WTC11 (cell line): ENCODE measurements at places on chromosomes 11 and 22.
A peak's percentile ranks its signal among the peaks of the same experiment; 100 is the strongest.

DNA sequence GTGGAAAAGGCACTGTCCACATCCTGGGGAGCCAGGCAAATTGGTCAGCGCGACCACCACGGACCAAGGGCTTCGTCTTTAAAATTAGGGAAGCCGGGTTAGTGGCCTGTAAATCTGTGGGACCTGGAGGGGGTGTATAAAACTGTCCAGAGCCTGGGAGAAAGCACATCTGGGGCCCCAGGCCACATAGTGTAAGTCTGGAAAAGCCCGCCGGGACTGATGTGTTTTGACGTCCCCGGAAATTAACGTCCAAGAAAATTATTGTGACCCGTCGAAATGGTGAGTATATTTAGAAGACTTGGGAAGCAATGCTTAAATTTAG is 4.2 kb upstream of the IGF2 start:
- peaks cover 12% of the 10 kb centered on the region; the same call in 1 of the 2 replicates for H3K4me1 ChIP-seq
- DNase-seq: no peak
- no peak overlapping the region for H3K27ac ChIP-seq
- H3K27me3 ChIP-seq: peaks cover 90% of the 10 kb centered on the region
- H3K4me3 ChIP-seq: peak overlapping the region; percentile 48

DNA sequence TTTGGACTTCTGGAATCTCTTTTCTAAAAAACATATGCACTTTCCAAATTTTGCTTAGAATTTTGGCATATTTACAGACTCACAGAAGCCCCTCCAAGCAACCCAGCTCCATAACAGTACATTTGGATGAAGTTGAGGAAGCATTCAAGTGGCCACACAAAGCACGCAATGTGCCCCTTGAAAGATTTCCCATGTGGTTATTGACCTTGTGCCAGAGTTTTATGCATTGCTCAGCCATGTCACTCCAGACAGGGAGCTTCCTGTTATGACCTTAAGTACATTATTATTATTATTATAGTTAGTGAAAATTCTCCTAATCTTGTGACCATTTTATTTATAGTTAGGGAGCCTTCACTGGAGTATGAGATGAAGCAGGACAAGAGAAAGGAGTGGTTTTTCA is 35.0 kb upstream of the BDNF start:
- H3K4me1 ChIP-seq: peaks cover 18% of the 10 kb centered on the region
- H3K27me3 ChIP-seq: peaks cover 32% of the 10 kb centered on the region
- H3K4me3 ChIP-seq: no peak overlapping the region
- no peak overlapping the region for H3K27ac ChIP-seq
- DNase-seq: no peak

DNA sequence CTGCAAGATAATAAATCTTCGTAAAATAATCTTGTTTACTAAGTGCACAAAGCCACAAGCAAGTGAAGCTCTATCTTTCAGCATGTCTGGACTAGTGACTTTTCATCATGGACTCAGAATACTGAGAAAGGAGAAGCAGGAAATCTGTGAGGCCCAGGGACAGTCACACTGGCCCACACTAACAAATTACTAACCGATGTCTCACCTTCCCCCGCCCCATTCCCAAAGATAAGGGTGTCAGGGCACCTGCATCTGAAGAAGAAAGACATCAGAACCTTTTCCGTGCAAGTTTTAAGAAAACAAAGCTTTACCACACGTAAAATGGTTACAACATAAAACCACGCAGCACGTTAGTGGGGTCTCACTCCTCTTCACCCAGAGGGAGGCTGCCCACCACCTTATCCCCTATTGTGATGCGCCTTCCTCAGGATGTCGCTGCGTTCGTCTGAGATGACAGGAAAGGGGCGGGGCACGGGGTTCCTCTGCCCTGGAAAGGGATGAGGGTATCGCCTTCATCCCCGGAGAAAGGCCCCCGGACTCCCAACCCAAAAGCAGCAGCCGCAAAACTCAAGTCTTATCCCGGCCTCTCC is 616 bp downstream of the BTBD10 start:
- DNase-seq: peak; percentile 78
- no peaks in the 10 kb centered on the region for H3K36me3 ChIP-seq
- peaks cover 24% of the 10 kb centered on the region for H3K4me1 ChIP-seq
- peak overlapping the region; percentile 99 for H3K4me3 ChIP-seq

- DNase-seq: no peak
- H3K4me3 ChIP-seq: no peak overlapping the region
- no peaks in the 10 kb centered on the region for H3K4me1 ChIP-seq
- H3K36me3 ChIP-seq: peaks cover 6% of the 10 kb centered on the region; the same call in 1 of the 2 replicates
These were observed 21.3 kb upstream of the NUP50 start for GRCh38 chr22:45142376-45142775.

DNA sequence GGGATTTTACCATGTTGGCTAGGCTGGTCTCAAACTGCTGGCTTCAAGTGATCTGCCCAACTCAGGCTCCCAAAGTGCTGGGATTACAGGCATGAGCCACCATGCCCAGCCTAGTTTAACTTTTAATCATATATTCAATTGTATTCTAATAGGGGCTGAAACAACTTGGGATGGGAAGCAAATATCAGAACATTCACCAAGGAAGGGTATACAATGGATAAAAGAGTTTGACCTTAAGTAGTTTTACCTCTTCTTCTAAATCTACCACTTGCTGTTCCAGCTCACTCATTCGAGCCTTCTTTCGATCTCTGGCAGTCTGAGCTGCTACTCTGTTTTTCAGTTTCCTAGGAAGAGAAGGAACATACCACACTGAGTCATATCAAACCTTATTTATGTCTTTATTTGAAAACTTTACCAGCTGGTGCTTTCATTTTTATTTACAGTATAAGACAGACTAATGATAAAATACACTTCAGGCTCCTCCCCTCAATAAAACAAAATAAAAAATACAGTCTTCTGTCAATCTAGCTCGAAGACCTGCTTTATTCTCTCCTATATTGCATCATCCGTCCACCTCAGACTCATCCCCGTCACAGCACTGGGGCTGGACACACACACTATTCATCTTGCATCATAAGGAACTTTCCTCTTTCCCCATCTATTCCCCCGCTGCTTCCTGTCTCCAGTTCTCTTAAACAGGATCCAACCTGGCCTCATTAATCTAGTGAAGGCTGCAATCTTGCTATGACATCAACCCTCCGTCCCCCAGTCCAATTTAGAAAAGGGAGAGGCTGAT is 1.4 kb downstream of the XBP1 start:
- no peaks in the 10 kb centered on the region for H3K27me3 ChIP-seq
- H3K4me1 ChIP-seq: peaks cover 29% of the 10 kb centered on the region
- peak overlapping the region; percentile 95 for H3K27ac ChIP-seq
- H3K4me3 ChIP-seq: peak overlapping the region; percentile 80

- peak overlapping the region; percentile 20 for H3K27ac ChIP-seq
- no peak overlapping the region for H3K4me3 ChIP-seq
- peaks cover 10% of the 10 kb centered on the region for H3K36me3 ChIP-seq
- peaks cover 6% of the 10 kb centered on the region for H3K4me1 ChIP-seq
- DNase-seq: no peak
These were observed 18.9 kb downstream of the UQCR10 start for GRCh38 chr22:29786031-29786430.

DNA sequence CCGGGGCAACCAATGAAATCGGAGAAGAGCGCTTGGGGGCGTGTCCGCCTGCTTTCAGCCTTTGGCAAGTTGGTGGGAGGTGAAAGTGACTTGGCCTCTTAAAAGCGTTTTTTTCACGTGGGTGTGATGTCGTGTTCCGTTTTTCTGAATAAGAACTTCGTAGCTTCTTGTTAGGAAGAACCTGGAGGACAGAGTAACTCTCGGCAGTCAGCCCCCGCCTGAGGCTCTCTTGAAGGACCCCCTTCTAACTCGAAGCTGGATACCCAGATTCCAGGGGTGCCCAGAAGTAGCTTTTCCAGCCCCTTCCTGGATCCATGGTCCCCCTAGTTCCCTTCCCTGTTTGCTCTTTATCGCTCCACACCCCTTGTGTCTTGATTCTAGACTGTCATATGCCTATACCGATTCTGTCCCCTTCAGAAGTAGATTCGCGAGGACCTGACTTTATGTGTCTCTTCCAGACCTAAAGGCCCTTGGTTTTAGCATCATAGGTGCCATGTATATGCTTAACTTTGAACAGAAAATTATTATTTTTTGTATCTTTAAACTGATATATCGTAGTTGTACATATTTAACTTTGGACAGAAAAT is 915 bp upstream of the OSBP start:
- no peak for DNase-seq
- H3K27ac ChIP-seq: peak overlapping the region; percentile 100
- H3K27me3 ChIP-seq: no peaks in the 10 kb centered on the region
- H3K4me3 ChIP-seq: peak overlapping the region; percentile 94

DNA sequence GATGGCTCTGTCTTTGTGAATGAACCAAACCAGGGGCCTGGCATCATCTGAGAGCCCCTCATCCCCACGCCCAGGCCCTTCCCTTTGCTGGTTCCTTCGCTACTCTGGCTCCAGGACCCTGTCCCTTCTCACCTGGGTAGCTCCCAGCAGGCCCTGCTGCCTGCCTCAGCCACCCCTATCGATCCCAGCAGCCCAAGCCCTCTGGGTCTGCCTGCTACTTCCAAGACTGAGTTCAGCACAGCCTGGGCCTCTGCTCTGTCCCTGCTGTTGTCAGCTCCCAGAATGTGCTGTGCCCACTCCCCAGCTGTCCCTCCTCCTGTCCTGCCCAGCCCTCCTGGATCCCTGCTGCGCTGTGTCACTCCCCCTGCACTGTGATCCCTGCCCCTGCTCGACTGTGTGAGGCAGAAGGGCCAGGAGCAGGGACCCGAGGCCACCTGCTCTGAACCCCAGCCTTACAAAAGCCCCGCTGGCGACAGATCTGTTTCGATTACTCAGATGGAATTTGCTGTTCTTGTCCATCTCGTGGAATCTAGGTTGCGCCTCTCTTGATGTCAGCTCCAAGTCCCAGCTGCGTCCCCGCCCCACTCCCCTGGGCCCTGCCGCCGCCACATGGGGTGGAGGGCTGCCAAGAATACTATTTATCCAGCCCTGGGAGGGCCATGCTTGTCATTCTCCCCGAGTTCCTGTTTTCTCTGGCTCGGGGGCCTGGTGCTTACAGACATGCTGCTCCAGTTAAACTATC is 13.0 kb downstream of the MRPL21 start:
- peaks cover 26% of the 10 kb centered on the region for H3K36me3 ChIP-seq
- no peak for DNase-seq
- H3K27ac ChIP-seq: peak overlapping the region; percentile 63; the same call in 1 of the 2 replicates
- peaks cover 5% of the 10 kb centered on the region for H3K4me1 ChIP-seq
- no peak overlapping the region for H3K4me3 ChIP-seq
